ENCODE measurements at places on chromosomes 5 and 9.
A peak's percentile ranks its signal among the peaks of the same experiment; 100 is the strongest.

DNA sequence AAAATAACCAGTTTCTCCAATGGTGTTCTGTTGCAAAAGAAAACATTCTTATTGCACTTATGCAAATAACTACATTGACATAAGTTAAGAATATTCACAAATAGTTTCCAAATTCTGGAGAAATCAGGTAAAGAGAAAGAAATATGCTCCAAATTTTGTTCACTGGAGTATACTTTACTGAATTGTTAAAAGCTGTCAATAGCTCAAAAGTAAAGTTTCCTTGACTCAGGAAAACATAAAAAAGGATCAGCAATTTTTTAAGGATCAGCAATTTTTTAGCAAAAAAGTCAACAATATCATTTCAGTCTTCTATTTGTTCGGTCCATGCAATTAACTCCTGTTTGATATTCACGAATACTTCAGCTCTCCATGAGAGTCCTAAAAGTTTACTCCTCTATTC is 51.6 kb downstream of the ANXA2R start:
- no peak for DNase-seq

GRCh38 chr5:143694357-143694756 is 117.6 kb upstream of the HMHB1 start:
- DNase-seq, result no peak

GRCh38 chr9:16099732-16100536 is 547.1 kb downstream of the CCDC171 start:
- DNase-seq, result no peak

DNA sequence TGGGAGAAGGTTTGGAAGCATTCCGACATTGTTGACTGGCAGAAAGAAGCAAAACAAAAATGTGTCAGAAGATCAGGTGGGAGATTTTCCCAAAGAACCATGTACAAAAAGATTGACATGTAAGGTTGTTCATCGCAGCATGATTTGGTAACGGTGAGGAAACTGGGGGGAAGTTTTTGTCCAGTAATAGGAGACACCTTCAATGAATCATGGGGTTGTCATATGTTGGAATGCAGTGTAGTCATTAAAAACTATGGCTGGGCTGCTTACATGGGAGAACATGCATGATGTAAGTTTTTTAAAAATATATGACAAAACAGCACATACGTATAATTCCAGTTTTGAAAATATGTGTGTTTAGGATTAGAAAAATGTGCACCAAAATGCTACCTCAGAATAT is 50.5 kb downstream of the HSD17B3 start:
- DNase-seq, result no peak

DNA sequence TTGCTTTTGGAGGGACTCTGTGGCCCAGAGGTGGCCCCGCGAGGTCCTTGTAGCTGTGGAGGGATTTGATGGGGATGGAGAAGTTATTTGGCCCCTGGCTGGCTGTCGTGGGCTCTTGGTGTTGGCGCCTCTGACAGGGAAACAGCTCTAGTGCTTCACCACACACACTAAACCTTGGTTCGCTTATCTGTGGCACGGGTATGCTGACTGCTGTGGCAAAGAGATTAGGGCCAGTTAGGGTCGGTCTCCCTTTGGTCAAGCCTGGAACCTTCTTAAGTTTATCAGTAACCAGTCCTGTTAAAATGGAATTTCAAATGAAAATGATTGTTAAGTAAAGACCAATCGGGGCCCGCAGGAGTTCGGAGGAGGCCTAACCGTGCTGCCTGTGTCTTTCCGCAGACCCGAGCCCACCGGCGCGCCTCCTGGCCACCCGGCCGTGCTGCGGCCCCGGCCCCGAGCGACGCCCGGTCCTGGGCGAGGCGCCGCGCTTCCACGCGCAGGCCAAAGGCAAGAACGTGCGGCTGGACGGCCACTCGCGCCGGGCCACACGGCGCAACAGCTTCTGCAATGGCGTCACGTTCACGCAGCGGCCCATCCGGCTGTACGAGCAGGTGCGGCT is 28.4 kb downstream of the NEURL1B start:
- DNase-seq, result no peak

GRCh38 chr5:33794550-33795181 is 97.1 kb downstream of the ADAMTS12 start:
- DNase-seq, result no peak

GRCh38 chr5:125587631-125588030 is 835.6 kb upstream of the GRAMD2B start:
- DNase-seq, result no peak

GRCh38 chr5:5650242-5650641 is 227.8 kb downstream of the ICE1 start:
- DNase-seq, result no peak

- no peak for DNase-seq
Measured at GRCh38 chr9:130689937-130690700, 3.5 kb upstream of the EXOSC2 start.

GRCh38 chr9:426264-426663 is 211.6 kb downstream of the DOCK8 start:
- DNase-seq, result peak; percentile 24

DNA sequence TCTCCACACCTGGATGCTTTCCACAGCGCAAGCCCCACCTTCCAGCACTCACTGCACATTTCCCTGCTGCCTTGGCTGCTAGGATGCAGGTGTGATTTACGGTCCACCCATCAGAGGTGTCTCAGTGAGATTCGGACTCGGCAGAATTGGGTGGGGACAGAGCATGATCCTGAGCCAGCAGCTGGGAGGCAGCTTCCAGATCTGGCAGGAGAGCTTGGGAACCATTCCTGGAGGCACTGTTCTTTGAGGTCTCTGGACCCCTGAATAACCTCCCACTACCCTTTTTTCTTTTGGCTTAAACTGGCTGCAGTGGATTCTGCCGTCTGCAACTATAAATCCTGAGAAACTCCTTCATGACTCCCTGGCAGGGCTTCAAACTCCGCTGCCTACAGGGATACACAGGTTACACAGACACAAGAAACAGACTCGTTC is 99.6 kb upstream of the PHYKPL start:
- no peak for DNase-seq

GRCh38 chr5:12672141-12672540 is 767.9 kb upstream of the CTNND2 start:
- no peak for DNase-seq

- no peak for DNase-seq
Measured at GRCh38 chr9:131011274-131012022, 2.5 kb downstream of the LAMC3 start.

- DNase-seq, result no peak
Measured at GRCh38 chr5:177335701-177336065, 15.8 kb downstream of the LMAN2 start.

DNA sequence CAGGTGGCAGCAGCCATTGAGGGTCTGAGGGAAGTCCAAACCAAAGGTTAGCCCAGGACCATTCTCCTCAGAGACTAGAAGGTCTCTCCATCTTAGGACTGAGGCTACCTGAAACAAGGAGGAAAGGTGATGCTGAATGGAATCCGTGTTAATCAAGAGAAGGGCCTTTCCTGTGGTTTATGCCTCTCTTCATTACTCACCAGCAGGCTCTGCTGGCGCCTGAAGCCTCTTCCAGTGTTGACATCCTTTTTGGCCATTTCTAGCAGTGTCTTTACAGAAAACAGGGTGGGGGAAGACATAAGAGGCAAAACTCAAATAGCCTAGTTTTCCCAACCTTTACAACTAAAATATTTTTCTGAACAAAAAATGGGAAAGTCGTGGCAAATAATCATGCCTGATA is 98.0 kb downstream of the ENC1 start:
- no peak for DNase-seq

DNA sequence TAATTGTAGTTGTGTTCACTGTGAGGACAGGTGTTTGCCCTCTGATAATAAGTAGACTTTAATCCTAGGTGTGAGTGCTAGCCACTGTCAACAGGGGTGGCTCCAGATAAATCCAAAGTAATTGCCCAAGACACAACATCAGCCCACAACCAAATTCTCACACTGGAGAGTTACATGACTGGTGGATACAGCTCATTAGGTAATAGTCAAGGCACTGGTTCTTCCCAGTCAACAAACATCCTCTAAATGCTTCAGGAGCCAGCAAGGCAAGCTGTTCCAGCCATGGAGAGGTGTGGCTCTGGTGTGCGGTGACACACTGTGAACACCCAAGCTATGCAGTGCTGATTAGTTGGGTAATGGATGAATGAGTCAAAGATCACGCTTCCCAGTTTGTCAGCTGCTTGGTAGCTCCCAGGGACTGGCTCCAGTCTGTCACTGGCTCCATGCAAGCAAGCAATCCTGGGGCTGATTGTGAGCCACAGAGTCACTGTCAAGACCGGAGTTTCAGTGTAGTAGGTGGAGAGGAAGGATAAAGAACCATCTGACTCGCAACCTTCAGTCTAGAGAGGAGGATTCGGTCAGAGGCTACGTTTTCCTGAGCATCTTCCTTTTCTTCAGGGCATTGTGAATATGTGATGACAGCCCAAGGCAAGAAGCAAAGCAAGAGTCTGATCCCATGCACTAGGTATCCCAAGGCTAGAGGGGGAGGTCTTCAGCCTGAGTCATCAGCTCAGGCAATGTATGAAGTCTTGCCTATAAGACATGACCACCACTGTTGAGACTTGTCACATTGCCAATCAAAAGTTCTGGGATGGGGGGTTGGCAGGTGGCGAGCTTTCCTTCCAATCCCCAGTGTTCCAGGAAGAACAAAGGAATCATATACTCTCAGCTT is 63.1 kb downstream of the UGCG start:
- DNase-seq, result no peak

- no peak for DNase-seq
Measured at GRCh38 chr9:136868644-136869043, 2.5 kb upstream of the EDF1 start.

- no peak for DNase-seq
Measured at GRCh38 chr5:124285071-124285470, 461.4 kb downstream of the ZNF608 start.

DNA sequence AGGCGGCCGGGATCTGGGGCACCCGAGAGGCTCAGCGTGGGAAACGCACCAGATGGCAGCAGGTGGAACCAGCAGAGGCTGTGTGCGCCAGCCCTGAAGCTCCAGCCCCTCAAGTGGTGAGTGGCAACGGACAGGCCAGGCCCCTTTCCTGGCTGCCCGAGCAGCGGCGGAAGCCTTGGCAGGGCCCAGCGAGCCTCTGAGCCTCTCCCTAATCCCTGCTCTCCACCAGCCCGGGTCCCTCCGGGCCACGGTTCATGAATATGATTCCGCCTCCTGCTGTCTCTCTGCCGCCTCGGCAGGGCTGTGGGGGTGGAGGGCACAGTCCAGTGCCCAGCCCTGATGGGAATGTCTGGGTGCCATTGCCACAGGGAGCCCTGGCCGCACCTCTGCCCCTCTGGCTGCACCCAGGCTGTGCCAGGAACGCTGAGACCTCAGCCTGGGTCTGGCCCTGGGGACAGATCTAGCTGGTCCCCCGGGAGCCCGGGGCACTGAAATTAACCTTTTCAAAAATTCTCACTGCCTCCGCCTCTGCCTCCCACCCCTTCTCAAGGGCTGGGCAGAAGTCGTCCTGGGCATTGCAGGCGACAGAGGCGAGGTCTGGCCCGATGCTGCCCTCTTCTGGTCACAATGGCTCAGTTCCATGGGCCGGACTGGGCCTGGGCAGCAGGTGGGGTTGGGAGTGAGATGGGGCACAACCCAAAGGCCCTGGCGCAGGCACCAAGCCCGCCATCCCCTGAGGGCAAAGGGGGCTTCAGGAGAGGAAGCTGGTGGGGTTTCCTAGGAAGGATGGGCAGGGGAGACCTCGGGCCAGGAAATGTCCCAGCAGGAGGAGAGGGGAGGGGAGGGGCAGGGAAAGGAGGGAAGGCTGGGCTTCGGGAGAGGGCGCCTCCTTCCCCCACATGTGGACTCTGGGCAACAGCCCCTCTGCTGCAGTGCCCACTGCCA is 20.3 kb downstream of the CCDC187 start:
- peak; percentile 74 for DNase-seq

GRCh38 chr5:5340206-5340729 is 82.2 kb upstream of the ICE1 start:
- DNase-seq, result no peak

DNA sequence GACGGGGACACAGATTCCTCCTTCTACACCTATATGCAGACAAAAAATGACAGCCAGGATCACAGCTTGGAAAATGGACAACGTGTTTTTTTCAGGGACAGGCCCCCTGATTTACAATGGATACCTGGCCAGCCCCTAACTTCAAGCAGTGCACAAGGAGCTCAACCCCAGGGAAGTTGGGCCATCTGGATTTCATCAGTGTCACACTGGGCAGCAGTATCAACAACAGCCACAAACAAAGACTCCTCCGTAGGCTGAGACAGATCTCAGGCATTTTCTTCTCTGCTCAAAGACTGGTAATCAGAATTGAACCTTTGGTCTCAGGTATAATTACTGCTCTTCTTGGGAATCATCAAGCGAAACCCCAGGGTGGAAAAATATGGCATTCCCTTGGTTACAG is 374.0 kb downstream of the ZNF608 start:
- no peak for DNase-seq

DNA sequence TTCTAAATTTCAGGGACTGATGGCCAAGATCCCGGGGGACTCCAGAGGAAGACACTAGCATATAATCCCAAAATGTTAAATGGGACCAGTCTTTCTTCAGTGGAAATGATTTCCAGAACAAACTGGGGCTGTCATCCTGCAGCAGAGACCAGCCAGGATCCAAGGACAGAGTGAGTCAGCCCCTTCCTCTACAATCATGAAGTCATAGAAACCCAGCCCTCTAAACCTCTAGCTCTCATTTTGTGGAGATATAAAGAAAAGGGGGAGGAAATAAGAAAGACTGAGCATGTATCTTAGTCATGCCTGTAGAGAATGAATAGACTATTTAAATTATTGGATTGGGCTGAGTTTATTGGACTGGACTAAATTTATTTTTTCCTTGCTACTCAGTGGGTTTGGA is 318.3 kb downstream of the AGTPBP1 start:
- no peak for DNase-seq

DNA sequence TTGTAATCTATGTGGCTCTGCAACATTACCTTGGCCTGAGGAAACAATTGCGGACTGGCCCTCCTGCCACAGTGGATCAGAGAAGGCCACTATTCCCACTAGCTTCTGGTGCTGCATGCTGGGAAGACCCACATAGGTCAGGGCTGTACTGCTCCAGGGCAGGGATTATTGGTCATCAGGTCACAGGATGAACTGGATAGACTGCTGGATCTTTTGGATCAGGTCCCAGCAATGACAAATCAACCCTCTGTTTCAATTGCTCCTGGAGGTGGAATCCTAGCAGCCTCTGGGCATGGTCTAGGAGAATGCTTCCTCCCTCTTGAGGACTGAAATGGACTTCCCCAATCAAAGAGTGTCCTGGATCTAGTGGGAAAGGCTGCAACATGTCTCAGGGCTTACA is 66.7 kb upstream of the PHF24 start:
- no peak for DNase-seq

GRCh38 chr9:97666907-97667686 is 30.0 kb downstream of the XPA start:
- no peak for DNase-seq

GRCh38 chr5:38189081-38189504 is 69.3 kb upstream of the EGFLAM start:
- DNase-seq, result no peak

All from stimulated activated CD4-positive, alpha-beta T cell treated with anti-CD3 and anti-CD28 coated beads, Interleukin-1b, Interleukin-23, amount 100 ng/mL, for 48 hours (primary cell).